ENCODE measurements at places on chromosomes 1 and 21. TPM values are rescaled to one million over a fixed set of nuclear protein-coding genes. Genes with fewer than 3 reads are reported as not detected.

- no peak for DNase-seq
- no peak overlapping the region for H3K27ac ChIP-seq
- H3K4me1 ChIP-seq = no peaks in the 10 kb centered on the region
- H3K36me3 ChIP-seq = no peaks in the 10 kb centered on the region
Measured at GRCh38 chr1:73789965-73790364, 408.0 kb downstream of the LRRIQ3 start.

DNA sequence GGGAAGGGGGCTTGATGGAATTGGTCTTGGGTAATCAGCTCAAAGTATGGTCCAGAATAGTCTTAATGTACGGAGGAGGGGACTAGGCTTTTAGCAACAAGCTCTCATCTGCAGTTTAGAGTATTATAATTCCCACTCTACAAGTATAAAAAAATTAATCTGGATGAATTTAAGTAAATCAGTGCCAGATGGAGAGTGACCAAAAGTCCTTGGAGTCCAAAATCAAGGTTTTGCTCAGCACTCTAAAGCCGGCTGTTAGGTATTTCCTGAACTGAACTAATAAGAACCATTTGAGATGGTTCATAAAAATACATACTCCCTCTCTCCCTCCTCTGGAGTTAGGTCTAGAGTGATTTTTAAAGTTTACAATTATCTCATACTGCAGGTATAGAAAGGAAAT, 23.7 kb downstream of the GLUL start:
- DNase-seq = no peak
- H3K27ac ChIP-seq = no peak overlapping the region
- H3K4me3 ChIP-seq = no peak overlapping the region
- H3K4me1 ChIP-seq = no peaks in the 10 kb centered on the region
- H3K27me3 ChIP-seq = no peaks in the 10 kb centered on the region

GRCh38 chr1:230218667-230219066, 151.6 kb downstream of the GALNT2 start:
- H3K27me3 ChIP-seq = no peaks in the 10 kb centered on the region
- no peak overlapping the region for H3K4me3 ChIP-seq
- DNase-seq = no peak
- peaks cover 7% of the 10 kb centered on the region for H3K4me1 ChIP-seq

DNA sequence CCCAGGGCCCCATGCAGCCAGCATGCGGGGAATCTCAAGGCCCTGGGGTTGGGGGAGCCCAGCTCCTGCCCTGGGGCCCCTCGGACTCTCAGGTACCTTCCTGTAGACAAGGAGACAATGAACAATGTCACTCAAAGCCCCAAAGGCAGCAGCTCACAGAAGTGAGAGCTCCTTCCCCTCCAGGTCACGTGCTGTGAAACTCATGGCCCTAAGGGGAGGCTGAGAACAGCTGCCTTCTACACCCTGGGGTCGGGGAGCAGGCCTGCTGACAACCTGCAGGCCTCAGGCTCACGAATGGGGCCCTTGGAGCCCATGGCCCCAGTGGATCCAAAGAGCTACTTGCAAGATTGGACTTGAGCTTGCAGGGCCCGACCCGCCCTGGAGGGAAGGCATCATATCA, 3.2 kb downstream of the MEGF6 start:
- H3K27ac ChIP-seq = no peak overlapping the region
- H3K4me3 ChIP-seq = no peak overlapping the region
- no peaks in the 10 kb centered on the region for H3K36me3 ChIP-seq

DNA sequence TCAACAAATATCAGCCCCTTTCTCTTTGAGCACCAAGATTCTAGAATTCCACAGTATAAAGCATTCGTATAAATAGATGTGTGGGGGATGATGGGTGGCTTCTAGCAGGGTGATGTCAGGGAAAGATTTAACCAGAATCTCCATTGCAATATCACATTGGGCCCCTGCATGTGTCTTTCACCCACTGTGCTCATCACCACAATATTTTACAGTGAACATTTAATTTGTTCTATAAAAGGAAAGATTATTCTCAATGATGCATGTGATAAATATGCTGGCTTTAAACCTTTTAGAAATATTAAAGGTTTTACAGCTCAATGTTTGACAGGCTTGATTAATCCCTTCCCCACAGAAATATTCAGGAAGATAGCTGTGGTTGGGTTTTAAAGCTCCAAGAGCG, 457.8 kb upstream of the DAB1 start:
- H3K27ac ChIP-seq = no peak overlapping the region
- no peaks in the 10 kb centered on the region for H3K36me3 ChIP-seq
- H3K4me1 ChIP-seq = no peaks in the 10 kb centered on the region

DNA sequence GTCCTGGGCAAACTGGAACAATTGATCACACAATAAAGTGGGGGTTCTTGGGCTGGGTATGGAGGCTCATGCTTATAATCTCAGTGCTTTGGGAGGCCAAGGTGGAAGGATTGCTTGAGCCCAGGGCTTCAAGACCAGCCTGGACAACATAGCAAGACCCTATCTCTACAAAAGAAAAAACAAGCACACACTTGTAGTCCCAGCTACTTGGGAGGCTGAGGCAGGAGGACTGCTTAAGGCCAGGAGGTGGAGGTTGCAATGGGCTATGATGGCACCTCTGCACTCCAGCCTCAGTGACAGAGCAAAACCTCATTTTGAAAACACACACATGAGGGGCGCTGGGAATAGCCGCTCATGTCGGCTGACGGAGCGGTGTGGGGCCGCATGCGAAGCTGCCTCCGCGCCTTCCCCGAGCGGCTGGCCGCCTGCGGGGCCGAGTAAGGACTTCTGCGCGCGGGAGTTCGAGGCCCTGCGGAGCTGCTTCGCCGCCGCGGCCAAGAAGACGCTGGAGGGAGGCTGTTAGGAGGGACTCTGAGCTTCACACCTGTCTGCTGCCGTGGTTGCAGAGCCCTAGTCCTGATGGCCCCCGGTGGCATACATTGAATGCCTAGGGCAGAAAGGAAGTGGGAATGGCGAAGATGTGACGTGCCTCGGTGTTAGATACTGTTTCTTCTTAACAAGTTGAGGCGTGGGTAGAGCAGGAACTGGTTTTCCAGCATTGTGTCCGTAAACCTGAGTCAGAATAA, 59.5 kb downstream of the ACBD3 start:
- H3K4me3 ChIP-seq = no peak overlapping the region
- no peaks in the 10 kb centered on the region for H3K27me3 ChIP-seq
- H3K36me3 ChIP-seq = no peaks in the 10 kb centered on the region
- H3K27ac ChIP-seq = peak overlapping the region; percentile 78

DNA sequence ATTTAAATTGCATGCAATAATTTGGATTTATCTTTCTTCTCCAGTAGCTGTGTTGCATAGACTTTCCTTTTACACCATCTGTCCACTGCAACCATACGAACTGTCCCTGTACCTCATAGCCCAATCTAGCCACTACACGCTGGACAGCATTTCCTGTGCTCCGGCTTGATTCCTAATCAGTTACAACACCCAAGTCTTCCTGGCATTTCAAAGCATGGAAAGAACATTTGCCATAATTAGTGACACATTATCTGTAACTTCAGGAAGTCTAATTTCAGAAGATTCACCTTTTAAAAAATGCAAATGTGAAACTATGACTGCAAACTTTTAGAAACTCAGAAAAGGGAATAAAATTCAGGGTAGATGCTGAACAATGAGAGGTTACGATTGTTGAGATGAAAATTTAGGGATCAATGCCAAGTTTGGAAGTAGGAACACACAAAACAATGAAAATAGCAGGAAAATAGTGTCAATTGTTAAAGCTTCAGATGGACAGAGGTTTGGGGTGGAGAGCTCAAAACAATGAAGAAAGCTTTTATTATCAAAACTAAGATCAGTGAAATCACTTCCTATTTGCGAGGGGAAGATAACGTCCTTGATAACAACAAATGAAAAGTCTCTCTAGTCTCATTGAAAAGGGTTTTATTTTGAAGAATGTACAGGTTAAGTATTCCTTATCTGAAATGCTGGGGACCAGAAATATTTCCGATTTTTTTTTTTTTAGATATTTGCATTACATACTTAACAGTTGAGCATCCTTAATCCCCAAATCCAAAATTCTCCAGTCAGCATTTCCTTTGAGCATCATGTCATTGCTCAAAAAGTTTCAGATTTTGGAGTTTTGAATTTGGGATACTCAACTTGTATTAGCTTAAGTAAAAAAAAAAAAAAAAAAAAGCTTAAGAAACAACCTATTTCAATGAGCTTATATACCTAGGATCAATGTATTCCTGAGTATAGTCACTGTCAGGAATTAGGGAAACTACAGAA, 107.3 kb downstream of the FNBP1L start:
- no peak overlapping the region for H3K27ac ChIP-seq
- H3K4me1 ChIP-seq = peaks cover 4% of the 10 kb centered on the region
- no peaks in the 10 kb centered on the region for H3K27me3 ChIP-seq
- DNase-seq = no peak

- H3K27me3 ChIP-seq = no peaks in the 10 kb centered on the region
- peak overlapping the region; percentile 43 for H3K27ac ChIP-seq
- no peak overlapping the region for H3K4me3 ChIP-seq
Measured at GRCh38 chr1:204198348-204199340, 2.4 kb upstream of the KISS1 start.

GRCh38 chr1:17605582-17606344, 66.3 kb downstream of the ARHGEF10L start:
- H3K4me3 ChIP-seq = no peak overlapping the region
- H3K4me1 ChIP-seq = no peaks in the 10 kb centered on the region
- DNase-seq = peak; percentile 50
- no peaks in the 10 kb centered on the region for H3K27me3 ChIP-seq

DNA sequence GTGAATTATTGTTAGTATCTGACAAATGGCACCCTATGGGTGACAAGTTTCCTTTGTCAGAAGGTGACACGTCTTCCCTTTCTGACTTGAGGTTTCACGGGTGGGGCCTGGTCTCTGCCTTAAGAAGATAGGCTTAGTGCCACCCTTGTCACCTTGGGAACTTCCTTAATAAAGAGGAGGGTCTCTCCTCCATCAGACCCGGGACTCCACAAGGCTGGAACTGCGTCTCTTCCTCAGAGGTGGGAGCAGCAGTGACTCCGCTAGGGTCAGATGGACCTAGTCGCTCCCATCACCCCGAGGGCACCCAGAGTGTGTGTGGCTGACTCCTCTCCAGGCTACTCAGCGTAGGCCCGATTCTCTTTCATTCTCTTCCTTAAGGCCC, 774 bp upstream of the WDTC1 start:
- no peaks in the 10 kb centered on the region for H3K36me3 ChIP-seq
- H3K4me1 ChIP-seq = no peaks in the 10 kb centered on the region
- no peaks in the 10 kb centered on the region for H3K27me3 ChIP-seq
- H3K4me3 ChIP-seq = peak overlapping the region; percentile 26
- peak overlapping the region; percentile 53 for H3K27ac ChIP-seq

DNA sequence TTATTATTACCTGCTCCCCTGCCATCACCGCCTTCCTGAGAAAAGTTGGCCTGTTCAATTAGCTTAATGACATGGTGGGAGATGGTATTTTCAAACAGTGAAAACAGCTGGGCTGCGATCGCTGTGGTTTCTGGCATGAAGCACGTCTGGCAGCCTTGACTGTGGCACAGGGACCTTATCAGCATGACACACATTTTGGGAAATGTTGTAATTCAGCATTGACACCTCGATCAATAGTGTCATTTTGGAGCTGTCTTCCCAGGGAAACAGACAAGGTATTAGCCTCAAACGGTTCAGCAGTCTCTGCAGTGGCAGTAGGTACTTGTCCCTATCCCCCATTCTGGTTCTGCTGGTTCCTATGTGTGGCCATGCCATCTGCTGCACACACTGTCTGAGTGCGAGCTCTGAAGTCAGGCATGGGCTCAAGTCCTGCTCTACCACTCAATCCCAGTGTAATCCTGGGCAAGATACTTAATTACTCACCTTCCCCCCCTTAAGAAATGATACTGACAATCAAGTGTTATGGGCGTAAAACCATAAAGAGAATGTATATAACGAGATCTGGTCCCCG, 154.5 kb upstream of the KCND3 start:
- H3K36me3 ChIP-seq = no peaks in the 10 kb centered on the region
- no peaks in the 10 kb centered on the region for H3K27me3 ChIP-seq
- no peak overlapping the region for H3K4me3 ChIP-seq
- no peak for DNase-seq
- H3K27ac ChIP-seq = no peak overlapping the region
- H3K4me1 ChIP-seq = no peaks in the 10 kb centered on the region

GRCh38 chr21:38272215-38272614, 15.4 kb downstream of the KCNJ15 start:
- H3K4me3 ChIP-seq = no peak overlapping the region
- no peak overlapping the region for H3K27ac ChIP-seq
- no peaks in the 10 kb centered on the region for H3K36me3 ChIP-seq
- peaks cover 2% of the 10 kb centered on the region for H3K4me1 ChIP-seq
- no peak for DNase-seq
- no peaks in the 10 kb centered on the region for H3K27me3 ChIP-seq

DNA sequence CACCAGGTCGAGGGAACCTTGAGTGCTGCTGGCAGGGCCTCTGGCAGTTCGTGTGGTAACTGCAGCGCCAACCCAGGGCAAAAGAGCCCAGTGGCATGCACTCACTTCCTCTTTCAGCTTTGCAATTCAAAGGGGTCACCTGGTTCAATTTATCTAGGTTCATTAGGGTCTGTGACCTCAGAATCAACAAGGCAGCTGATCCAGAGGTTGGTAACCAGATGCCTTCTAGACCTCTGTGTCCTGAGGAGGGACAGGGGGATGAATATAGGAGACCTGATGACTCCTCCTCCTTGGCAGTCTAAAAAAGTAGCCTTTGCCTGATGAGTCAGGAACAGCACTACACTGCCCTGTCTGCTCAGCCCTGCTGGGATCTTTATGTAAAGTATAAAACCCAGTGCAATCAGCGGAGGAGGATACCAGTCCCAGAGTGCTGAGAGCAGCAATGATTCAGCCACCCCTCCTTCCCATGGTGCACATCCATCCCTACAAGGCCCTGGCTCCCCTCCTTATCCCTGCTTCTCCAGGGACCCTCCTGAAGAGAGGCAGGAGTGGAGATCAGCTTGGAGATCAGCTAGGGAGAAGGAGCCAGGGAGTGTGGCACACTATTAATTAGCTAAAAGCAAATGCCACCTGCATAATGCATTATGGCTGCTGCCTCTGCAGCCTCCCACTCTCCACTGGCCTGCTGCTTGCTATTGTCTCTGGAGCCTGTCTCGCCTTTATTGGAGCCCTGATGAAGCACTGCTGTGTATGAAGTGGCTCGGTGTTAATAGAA, 11.2 kb upstream of the FMOD start:
- H3K27me3 ChIP-seq = no peaks in the 10 kb centered on the region
- no peaks in the 10 kb centered on the region for H3K4me1 ChIP-seq
- H3K27ac ChIP-seq = no peak overlapping the region
- no peak for DNase-seq

GOLT1A gene
- 3.0 TPM for total RNA-seq

MRPS14 gene
- total RNA-seq = 32.1 TPM

RAB25 gene
- 100 TPM for total RNA-seq

PALMD gene
- total RNA-seq = 17.8 TPM

LRRC52 gene
- not detected for total RNA-seq

ZBTB8A gene
- 7.4 TPM for total RNA-seq
